ENCODE measurements at places on chromosomes 4 and X.

DNA sequence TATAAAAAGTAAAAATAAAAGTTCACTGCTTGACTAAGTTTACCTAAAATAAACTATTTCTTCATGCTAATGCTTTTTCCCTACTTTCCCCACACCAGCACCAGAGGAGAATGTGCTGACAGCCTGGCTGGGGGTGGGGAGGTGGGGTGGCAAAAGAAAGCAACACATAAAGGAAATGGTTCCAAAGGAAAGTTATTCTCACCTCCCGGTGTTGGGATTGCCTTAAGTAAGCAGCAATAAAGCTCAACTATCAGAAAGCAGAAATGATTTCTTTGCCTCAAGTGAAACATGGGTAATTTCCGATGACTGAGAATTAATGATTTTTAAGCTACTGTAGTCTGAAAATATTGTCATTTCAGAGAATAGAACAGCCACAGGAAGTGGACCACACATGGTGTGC lies 84.5 kb upstream of the DKK2 start:
- no peak for DNase-seq

GRCh38 chrX:69218407-69218997 lies 53.2 kb upstream of the PJA1 start:
- DNase-seq = no peak

DNA sequence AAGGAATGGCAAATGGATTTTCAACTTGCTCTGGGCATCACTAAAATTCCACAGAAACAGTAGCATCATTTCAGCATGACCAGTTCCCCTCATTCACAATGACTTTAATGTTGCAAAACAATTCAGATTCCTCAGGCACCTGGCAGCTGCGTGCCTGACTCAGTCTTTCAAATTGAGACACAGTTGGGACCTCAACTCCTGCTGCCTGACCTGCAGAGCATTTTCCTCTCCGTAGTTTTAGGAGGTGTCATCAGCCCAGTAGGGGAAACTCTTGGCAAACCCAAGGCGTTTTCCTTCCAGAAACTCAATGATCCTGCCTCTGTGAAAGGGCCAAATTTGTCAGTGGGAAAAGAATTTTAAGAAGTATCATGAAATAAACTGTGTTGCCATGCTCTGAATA lies 388.9 kb downstream of the SPRY1 start:
- DNase-seq = no peak

DNA sequence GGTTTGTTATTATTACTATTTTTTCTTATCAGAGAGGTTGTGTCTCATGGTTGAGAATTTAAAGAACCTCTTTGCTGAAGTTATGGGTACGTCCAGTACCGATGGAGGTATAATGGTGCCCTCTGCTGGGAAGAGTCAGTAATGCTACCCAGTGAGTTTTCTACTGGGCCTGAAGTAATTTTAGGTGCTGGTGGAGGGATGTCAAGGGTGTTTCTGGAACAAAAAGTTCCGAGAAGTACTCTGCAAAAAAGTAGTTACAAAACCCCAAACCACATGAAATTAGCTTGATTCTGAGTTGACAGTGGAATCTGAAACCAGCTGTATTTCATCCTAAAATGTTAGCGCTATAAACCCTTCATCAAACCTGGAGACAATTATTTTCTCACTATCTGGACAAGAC lies 102.5 kb upstream of the MID1 start:
- DNase-seq = no peak

DNA sequence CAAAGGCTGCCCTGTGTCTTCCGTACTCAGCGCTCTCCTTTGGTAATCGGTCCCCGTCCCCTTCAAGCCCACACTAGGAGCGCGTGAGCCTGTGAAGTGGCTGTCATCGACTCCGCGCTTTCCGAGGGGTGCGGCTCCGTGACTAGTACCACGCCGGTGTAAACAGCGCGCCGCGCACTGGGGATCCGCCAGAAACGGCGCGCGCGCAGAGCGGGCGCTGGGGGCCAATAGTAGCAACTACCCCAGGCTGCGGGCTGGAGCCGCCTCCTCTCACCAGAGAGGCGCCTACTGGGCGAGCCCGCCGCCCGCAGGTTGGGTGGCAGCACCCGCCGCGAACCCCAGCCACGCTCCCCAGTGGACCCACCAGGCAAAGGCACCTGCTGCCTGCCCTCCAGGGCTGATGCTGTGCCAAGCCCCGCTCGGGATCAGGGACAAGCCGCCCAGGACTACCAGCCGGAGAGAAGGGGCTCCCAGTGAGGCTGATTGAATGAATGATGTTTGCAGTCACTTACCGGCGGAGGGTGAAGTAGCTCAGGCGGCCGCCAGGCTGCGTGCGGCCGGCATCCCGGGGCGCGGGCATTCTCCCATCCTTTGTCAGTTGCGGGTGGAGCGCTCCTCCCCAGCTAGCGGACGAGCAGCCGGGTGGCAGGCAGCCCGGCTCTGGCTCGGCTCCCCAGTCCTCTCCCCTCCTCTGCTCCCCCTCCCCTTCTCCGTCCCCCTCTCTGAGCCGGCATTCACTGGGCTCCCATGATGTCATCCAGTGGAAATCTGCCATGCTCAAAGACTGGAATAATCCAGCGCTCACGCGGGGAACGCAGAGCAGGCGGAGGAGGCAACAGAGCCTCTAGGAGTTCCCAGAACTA lies 370.3 kb upstream of the SMIM31 start:
- DNase-seq = no peak

GRCh38 chr4:108849611-108850168 lies 86.8 kb upstream of the ETNPPL start:
- no peak for DNase-seq

DNA sequence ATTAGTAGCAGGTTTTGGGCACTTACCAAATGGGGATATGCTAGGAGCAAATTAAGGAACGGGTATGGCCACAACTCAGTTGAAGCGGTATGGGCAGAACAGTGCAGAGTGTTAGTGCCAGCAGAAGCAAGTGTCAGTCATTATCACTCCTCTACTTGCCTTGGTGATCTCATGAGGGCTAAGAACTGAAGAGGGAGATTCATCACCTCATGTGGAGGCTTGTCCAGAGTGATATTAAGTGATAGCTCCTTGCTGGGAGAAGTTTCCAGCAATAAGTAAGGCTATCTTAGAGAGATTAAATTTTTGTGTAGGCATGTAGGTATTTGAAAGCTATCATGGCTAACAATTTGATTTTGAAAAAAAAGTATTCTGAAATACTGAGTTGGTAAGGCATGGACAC lies 615.4 kb upstream of the SMIM31 start:
- DNase-seq = no peak

GRCh38 chr4:166078955-166079354 lies 205.9 kb downstream of the TLL1 start:
- no peak for DNase-seq

- no peak for DNase-seq
Measured at GRCh38 chrX:27555514-27555913, 34.6 kb upstream of the DCAF8L2 start.
